GM04503 (cell line): ENCODE measurements at places on chromosomes 3 and 15.

- no peak for DNase-seq
Observed at GRCh38 chr15:67070150-67070549, 4.7 kb downstream of the SMAD3 start.

DNA sequence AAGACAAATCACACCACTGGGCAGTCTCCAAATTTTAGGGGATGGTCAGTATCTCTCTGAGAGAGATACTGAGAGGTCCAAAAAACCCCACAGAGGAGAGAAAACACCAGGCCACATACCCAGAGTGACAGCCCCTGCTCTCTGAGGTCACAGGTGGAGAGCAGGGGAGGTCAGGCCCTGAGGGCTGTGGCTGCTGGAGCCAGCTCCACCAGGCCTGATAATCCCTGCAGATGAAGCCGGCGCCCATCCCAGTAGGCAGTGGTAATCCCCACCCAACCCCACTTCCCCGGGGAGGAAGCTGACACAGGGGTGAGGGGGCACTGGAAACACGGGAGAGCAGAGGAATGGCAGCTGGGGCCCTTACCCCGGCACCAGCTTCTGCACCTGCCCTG, 31.2 kb upstream of the SRP14 start:
- DNase-seq, result no peak

- DNase-seq, result no peak
Observed at GRCh38 chr15:56757875-56758274, 24.6 kb upstream of the ZNF280D start.

DNA sequence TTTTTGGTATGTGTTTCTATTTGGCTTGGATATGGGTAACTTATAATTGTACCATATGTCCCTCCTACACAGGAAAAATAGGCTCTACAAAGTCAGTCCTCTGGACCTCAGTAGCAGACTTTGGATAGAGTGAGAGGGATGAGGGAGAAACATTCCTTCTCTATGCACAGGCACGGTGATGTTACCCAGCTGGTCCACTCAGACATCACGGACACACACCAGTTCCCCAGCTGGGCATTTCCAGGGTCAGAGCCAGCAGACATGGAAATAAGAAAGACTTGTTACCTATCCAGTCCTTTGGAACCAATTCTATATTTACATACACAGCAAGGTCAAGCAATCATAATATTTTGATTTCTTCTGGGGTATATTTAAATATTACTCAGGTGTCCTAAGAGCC, 433.1 kb upstream of the KCNMB2 start:
- no peak for DNase-seq

GRCh38 chr3:125186261-125186787, 26.2 kb downstream of the SLC12A8 start:
- no peak for DNase-seq

- no peak for DNase-seq
Observed at GRCh38 chr15:56628893-56629532, 104.3 kb downstream of the ZNF280D start.

GRCh38 chr15:61380270-61380669, 151.2 kb upstream of the RORA start:
- no peak for DNase-seq

GRCh38 chr3:139317660-139318430, 26.0 kb upstream of the MRPS22 start:
- DNase-seq, result no peak

DNA sequence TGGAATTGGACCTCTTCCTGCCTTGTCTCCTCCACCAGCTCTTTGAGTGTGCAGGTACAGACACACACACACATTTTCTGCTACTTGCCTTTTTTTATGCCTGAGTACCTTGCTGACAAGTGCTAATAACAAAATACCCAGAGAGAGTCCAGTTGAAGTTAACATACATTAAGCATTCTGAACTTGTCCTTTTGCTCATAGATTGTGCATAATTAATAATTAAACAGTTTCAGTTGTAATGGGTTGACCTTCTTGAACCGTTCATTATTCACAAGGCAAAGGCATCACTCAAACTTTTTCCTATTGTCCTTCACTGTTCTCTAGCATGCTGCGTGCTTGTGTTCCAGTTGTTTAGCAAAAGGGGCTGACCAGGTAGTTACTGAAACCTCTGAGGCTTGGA, 59.6 kb upstream of the SKOR1 start:
- DNase-seq, result no peak

- DNase-seq, result no peak
Observed at GRCh38 chr15:69666441-69666882, 213.8 kb downstream of the RPLP1 start.

GRCh38 chr3:180306691-180307090, 270.0 kb upstream of the PEX5L start:
- DNase-seq, result no peak

GRCh38 chr3:35522450-35522849, 116.9 kb upstream of the ARPP21 start:
- no peak for DNase-seq

GRCh38 chr15:80643431-80643951, 51.6 kb upstream of the ABHD17C start:
- peak; percentile 74 for DNase-seq

- DNase-seq, result no peak
Observed at GRCh38 chr3:39982665-39983357, 173.4 kb downstream of the MYRIP start.

GRCh38 chr3:133278260-133279043, 121.4 kb upstream of the BFSP2 start:
- no peak for DNase-seq

DNA sequence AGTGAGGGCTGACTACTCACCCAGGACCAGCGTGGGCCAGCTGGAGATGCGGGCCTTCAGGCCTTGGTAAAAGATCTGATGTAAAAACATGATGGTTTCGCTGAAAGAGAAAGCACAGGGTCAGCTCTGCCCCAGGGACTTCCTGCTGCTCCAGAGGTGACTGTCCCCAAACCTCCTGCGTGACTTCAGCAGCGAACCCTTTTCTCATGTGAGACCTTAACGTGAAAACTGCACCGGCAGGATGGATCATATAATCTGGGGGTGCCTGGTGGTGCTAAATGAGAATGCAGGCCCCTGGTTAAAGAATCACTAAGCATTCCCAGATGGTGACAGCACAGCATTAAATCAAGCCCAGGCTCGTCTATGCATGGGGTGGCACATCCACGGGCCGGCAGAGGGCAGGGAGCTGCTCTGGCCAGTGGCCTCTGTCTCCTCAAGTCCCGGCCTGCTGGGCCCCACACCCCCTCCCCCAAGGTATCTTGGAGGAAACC, 55.4 kb downstream of the RASGRF1 start:
- DNase-seq, result no peak

DNA sequence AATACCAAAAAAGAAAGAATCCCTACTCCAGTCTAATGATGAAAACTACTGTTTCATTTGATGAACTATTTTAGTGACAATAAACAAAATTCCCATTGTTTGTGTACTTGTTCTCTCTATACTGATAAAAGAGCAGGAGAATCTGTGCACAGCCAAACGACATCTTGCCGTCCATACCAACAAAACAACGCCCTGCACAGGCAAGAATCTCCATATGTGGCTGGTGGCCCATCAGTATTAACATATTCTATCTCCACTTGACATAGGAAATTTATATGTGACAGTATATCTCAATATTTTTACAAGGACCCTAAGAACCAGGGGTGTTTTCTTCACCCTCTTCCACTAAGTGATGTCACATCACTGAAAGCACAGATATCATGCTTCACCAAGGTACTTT, 279.5 kb downstream of the ULK4 start:
- no peak for DNase-seq

DNA sequence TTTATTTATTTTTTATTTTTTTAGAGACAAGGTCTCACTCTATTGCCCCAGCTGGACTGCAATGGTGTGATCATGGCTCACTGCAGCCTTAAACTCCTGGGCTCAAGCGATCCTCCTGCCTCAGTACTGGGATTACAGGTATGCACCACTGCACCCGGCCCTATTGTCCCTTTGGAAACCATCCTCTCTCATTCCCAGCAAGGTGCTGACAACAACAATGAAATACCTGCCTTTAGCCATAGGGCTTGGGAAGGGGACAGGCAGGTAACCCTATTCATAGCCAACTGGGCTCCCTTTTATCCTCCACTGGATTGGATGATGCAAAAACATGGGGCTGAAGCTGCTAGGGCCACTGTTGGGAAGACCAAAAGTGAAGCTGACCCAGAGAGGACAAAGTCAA, 43.1 kb downstream of the SCAP start:
- DNase-seq, result no peak
